Psoas muscle (tissue), 8 donors: ENCODE measurements at places on chromosomes 12 and 14. TPM values are rescaled to one million over a fixed set of nuclear protein-coding genes. Genes with fewer than 3 reads are reported as not detected.

DNA sequence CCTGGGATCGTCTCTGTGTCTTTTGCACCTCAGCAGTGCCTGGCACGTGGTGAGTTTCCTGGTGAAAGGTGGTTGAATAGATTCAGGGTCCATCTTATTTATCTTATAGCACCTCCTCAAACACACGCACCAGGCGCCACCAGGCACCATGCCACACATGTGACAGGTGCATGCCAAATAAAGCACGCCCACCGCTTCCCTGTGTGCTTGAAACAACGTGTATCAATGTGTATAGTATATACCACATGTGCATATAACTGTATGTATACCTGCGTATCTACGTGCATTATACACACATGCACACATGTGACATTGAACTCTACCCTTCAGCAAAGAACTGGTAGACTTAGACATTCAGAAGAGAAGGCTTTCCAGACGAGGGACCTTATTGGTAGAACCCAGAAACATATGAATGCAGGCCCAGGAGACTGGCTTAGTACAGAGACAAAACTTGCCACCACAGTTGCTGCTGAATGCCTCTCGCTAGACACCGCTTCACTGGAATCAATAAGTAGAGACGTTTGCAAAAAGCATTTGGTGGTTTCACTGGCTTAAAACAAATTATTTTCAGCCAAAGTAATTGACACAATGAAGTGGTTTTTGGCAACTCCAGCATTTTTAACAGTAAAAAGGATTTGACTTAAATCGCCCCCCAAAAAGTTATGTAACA, 10.0 kb downstream of the EML1 start:
- no peaks in the 10 kb centered on the region for H3K27me3 ChIP-seq
- H3K4me3 ChIP-seq: peak overlapping the region; percentile 47
- no peak for DNase-seq
- peaks cover 13% of the 10 kb centered on the region for H3K4me1 ChIP-seq
- H3K36me3 ChIP-seq: no peaks in the 10 kb centered on the region

DNA sequence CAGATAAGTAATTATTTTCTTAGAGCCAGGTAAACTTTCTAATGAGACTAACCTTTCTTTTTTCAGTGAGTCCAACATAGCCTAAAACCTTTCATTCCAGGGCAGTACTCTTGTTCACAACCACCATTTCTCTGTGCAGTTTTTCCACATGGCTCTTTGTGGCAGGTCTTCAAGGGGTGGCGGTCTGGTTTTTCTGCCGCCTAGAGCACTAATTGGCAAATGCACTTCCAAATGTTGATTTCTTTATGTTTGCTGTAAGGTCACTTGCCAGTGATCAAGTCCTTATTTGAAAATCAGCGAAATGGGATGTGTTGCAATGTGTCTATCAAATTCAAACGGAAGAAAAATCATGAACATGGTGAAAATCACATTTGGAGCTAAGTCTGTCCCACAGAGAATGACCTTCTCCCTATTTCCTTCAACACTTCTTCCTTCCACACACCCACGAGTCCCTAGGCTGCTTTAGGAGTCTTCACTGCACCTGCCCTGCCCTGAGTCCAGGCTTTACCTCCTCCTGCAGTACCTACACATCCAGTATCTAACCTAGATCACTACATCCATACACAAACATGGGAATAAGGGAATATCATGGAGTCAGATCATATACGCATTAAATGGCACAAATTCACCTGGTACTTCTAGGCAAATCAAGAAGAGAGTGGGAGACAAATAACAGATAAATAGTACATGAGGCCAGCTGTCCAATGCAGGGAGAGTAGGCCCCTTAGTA, 1.9 kb downstream of the SRGAP1 start:
- H3K4me1 ChIP-seq: no peaks in the 10 kb centered on the region
- no peak overlapping the region for H3K27ac ChIP-seq
- H3K36me3 ChIP-seq: no peaks in the 10 kb centered on the region
- no peaks in the 10 kb centered on the region for H3K27me3 ChIP-seq
- no peak for DNase-seq

- peaks cover 13% of the 10 kb centered on the region for H3K4me1 ChIP-seq
- H3K36me3 ChIP-seq: no peaks in the 10 kb centered on the region
- H3K27me3 ChIP-seq: no peaks in the 10 kb centered on the region
Measured at GRCh38 chr12:1629338-1630132, 504 bp downstream of the WNT5B start.

DNA sequence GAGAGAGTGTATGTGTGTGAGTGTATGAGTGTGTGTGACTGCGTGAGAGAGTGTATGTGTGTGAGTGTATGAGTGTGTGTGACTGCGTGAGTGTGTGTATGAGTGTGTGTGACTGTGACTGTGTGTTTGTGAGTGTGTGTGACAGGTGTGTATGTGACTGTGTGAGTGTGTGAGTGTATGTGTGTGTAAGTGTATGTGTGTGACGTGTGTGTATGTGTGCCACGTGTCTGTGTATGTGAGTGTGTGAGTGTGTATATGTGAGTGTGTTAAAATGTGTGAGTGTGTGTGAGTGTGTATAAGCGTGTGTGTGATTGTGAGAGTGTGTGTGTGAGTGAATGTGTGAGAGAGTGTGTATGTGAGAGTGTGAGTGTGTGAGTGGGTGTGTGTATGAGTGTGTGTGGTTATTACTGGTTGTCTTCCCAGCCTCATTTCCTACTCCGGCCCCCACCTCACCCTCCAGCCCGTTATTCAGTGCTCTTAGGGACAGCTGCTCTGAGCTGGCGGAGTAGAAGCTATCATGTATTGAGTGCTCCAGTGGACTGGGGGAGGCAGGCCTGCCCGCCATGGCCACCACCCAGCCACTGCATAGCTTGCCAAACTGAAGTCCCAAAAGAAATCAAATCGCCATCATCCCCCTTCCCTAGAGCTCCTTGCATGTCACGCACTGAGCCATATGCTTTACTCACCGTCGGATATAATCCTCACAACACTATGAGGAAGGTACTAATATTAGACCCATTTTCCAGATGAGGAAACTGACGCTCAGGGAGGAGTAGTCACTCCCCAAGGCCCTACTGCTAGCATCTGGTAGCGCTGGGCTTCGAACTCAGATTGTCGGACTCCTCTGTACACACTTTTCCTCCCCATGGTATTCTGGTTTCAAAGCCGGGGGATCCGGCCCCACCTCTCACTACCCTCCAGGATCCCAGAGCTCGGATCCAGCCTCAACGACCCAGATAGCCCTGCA, 10.3 kb upstream of the MYL2 start:
- no peak for DNase-seq
- no peaks in the 10 kb centered on the region for H3K4me1 ChIP-seq
- peak overlapping the region; percentile 75 for H3K27ac ChIP-seq
- H3K4me3 ChIP-seq: no peak overlapping the region
- no peaks in the 10 kb centered on the region for H3K27me3 ChIP-seq
- H3K36me3 ChIP-seq: no peaks in the 10 kb centered on the region

The ALDH2 gene
- total RNA-seq: 212 TPM

The GNB3 gene
- total RNA-seq: 0.30 TPM

- H3K27ac ChIP-seq: no peak overlapping the region
- no peak overlapping the region for H3K4me3 ChIP-seq
- peaks cover 12% of the 10 kb centered on the region for H3K4me1 ChIP-seq
Measured at GRCh38 chr12:117213295-117213808, 23.1 kb upstream of the FBXO21 start.

- H3K4me1 ChIP-seq: peaks cover 34% of the 10 kb centered on the region
- H3K27ac ChIP-seq: peak overlapping the region; percentile 95
- peak overlapping the region; percentile 95 for H3K4me3 ChIP-seq
- DNase-seq: peak; percentile 54
- peaks cover 36% of the 10 kb centered on the region for H3K36me3 ChIP-seq
Measured at GRCh38 chr14:58297412-58297761, 968 bp upstream of the ARID4A start.

- no peak for DNase-seq
- H3K36me3 ChIP-seq: no peaks in the 10 kb centered on the region
- no peaks in the 10 kb centered on the region for H3K4me1 ChIP-seq
- no peaks in the 10 kb centered on the region for H3K27me3 ChIP-seq
- H3K27ac ChIP-seq: no peak overlapping the region
Measured at GRCh38 chr12:85809500-85809899, 26.7 kb downstream of the RASSF9 start.

DNA sequence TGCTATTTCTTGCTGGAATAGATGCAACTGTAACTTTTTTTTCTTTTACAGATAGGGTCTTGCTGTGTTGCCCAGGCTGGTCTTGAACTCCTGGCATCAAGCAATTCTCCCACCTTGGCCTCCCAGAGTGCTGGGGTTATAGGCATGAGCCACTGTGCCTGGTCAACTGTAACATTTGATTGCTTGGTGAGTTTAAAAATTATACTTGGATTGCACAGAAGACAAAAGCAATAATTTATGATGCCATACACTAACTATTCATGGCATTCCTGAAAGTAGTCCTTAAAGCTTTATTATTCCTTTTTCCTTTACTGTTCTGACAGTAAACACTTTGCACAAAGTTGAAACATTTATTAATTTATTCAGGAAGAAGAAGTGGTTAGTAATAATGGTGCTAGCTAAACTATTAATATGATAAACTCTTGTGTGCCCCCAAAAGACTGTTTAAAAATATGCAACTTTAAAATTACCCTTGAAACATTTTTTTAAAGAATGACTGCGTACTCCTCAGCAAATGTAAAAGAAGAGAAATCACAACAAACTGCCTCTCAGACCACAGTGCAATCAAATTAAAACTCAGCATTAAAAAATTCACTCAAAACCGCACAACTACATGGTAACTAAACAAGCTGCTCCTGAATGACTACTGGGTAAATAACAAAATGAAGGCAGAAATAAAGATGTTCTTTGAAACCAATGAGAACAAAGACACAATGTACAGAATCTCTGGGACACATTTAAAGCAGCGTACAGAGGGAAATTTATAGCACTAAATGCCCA, 8.3 kb downstream of the PTPRB start:
- H3K36me3 ChIP-seq: no peaks in the 10 kb centered on the region
- DNase-seq: no peak
- H3K27me3 ChIP-seq: no peaks in the 10 kb centered on the region

GRCh38 chr14:101359221-101360053, 201.9 kb upstream of the DIO3 start:
- peak overlapping the region; percentile 18 for H3K4me3 ChIP-seq
- no peaks in the 10 kb centered on the region for H3K36me3 ChIP-seq
- peak; percentile 75 for DNase-seq
- peaks cover 4% of the 10 kb centered on the region for H3K27me3 ChIP-seq

The OR6C3 gene
- total RNA-seq: not detected
